Eye (tissue), 1 donor: ENCODE measurements at places on chromosomes 3 and 15.

DNA sequence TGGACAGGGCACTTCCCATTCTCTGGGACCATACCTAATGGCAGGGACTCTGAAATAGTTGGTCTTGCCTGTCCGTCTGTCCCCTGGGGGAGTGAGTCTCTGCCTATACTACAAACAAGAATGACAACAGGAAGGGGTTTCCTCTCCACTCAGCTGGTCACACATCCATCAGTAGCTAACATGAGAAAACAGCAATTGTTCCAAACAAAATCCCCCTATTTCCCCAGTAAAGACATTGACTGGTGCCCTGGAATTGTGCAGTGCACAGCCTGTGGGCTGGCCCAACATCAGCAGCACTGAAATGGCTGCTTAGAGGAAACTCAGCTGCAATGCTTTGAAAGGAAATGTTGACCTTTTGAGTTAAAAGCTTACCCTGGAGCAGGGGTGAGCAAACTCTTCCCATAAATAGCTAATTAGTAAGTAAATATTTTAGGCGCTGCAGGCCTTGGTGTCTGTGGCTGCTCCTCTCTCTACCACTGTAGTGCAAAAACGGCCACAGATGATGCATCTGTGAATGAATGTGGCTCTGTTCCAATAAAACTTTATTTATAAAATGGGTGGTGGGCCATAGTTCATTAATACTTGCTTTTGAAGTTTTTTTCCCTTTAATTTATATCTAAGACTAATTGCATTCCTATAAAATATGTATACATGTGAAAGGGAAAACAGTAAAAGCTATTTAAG, 174.3 kb downstream of the KLF13 start:
- no peak for DNase-seq

GRCh38 chr3:108605491-108605890, 16.0 kb downstream of the DZIP3 start:
- DNase-seq = no peak

- DNase-seq = no peak
Measured at GRCh38 chr3:127079211-127079610, 96.3 kb downstream of the PLXNA1 start.

DNA sequence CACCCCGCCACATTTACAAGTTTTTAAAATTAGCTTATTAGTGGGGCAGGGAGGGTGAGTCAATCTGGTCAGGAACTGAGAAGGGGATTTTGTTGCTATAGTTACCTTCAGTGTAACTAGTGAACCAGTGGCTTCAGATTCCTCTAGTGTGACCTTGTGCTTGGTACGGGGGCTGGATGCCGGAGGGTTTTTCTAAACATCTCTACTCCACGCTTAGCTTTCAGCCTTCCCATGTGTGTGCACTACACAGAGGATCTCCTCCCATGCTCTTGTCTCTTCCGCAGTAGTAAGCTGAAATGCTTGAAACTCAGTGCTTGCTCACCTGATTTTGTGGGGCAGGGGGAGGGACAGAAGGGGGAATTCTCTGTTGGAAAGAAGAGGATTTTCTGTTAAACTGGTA, 67.9 kb upstream of the AKAP13 start:
- DNase-seq = peak; percentile 52

GRCh38 chr15:31223478-31224350, 102.9 kb upstream of the KLF13 start:
- no peak for DNase-seq

GRCh38 chr3:144363856-144364255, 392.2 kb downstream of the DIPK2A start:
- DNase-seq = no peak

DNA sequence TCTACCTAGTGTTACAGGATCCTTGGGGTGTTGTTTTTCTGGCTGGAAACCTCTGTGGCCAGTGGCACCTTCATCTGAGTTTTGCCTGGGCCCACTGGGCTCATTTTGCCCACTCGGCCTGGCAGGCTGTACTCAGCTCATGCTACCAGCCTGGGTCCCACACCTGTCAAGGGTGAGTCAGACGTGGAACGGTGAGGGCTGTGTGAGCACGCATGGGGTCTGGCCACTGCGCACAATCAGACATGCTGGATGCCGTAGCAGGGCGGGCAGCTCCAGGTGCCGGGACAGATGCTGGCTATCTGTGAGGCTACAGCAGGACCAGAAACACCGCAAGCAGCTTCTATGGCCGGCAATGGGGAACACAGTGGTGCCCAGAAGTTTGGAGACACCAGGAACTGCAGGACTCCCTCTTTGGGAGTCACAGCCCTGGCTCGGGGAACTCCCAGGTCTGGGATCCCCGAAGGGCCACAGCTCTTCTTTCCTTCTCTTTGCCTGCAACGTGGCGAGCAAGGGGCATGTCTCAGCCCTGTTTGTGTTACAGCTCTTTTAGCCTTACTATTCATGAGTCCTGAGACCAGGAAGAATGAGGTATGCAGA, 35.9 kb upstream of the DNAJC13 start:
- DNase-seq = no peak

DNA sequence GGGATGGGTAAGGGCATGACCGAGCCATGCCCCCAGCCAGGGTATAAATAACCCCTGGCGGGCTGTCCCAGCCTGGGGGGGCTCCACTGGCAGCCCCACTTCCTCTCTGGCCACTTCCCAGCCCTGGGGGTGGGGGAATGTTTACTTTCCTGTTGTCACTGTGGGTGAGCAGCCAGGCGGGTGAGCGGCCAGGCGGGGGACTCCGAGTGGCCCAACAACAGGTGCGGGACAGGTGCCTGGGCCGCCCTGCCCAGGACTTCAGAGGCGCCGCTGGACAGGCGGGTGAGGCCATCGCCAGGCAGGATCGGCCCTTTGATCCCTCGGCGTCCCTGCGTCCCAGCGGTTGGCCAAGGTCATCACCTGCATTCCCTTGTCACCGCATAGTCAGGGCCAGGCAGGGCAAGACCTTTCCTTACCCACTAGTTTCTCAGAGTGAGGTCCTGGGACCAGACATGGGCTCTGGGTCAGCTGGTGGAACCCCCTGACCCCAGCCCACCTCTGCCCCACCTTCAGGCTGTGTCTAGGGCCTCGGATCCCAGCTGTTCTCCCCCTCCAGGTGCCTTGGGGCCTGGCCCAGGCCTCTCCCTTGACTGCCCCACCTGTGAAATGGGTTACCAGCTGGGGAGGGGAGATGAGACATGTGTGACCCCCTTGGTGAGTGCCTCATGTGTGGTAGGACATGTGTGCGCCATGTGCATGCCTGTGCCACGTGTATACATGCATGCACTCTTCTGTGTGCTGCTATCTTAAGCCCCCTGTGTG, 16.6 kb downstream of the SEMA3F start:
- no peak for DNase-seq

DNA sequence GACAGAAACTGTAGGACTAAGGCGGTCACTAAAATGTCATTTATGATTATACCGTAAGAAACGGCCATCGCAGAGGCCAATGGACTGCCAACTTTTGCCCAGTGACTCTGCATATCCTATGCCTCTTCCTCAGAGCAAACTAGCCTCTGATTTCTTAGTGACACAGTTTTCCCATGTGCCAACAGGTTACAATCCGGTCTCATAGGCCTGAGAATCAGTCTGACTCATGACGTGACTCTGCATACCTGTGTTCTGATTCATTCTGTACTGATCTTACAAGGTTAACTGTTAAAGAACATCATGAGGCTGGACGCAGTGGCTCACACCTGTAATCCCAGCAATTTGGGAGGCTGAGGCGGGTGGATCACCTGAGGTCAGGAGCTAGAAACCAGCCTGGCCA, 17.8 kb downstream of the RUBCN start:
- no peak for DNase-seq

DNA sequence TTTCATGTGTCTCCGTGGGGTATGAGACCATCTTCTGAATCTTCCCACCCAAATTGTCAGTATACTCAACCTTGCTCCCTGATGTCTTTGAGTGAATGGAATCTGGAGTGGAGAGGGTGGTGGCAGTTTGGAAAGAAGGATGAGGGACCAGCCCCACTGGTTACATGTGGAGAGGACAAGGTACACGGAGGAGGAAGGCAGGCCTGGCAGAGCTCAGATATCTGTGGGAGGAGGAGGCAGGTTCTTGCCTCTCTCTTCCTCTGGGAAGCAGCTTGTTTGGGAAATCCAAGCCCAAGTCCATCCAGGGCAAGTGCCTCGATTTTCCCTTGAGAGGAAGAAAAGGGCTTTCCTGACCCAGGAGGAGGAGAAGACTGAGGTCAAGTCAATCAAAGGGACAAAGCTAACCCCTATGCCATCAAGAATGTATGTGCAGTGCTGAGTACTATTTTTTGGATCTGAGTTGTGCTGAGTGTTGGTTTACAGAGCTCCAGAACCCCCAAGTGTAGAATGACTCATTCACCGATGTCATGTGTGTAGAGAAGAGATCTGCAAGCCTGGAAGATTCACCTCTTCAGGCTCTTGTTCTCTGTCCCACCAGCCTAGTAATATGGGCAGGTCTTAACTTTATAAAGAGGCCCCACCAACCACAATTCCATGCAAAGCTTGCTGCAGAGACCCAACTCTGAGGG, 19.8 kb upstream of the LOXL1 start:
- no peak for DNase-seq

DNA sequence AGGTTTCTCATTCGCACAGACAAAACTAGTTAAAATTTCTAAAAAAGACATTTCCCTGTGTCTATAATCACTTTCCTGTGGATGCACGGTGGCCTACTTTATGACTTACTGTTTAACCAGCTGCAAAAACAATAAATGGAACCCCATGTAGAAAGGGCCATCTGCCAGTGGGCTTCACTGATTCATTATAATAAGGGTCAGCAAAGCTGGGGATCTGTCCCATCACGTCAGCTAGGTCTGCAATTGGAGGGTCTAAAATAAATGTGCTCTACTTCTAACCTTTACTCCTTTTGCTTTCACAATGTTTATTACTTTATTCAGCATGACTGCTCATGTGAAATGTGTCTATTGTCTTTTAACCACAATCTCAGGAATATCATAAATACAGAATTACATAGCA, 43.1 kb upstream of the NMD3 start:
- peak; percentile 86 for DNase-seq

- DNase-seq = no peak
Measured at GRCh38 chr3:78143000-78143399, 1103.1 kb downstream of the ROBO2 start.

DNA sequence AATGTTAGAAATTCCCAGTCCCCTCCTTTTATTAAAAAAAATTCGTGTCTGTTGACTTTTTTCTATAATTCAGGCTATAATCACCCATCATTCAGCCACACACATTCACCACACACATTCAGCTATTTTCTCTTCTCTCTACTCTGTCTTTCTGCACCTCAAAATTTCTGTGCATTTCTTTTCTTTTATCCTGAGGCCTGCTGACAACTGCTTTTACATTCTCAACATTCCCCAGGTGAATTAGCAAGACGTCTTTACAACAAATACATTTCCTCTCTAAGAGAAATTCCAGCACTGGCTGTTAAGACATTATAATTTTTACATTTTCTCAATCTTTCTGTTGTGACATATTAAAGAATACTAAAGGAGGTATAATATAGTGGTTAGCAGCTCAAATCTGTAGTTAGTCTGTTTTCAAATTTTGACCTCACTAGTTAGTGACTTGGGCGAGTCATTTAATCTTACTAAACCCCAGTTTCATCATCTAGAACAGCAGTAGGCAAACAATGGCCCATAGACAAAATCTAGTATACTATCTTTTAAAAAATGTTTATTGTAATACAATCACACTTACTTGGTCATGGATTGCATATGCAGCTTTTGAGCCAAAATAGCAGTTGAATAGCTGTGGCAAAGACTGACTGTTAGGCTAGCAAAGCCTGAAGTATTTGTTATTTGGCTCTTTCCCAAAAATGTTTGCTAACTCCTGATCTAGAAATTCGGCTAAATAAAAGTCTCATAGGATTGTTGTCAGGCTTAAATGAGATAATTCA, 350.7 kb downstream of the NSUN3 start:
- DNase-seq = no peak

DNA sequence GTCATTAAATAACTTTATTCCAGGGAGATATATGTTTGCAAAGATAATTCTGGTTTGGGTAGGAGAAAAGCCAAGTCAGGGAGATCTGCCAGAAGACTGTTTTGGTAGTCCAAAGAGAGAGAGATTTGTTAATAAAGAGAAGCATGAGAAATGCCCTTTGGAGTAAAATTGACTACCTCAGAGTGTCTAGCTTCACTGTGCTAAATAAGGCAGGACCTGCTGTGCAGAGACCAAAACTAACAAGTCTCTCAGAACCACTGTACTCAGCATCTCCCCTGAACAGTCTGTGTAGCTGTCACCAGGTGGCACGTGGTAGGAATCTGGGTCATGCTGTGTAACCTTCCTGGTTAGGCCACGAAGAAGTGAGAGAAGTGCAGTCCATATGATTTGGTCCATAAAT, 31.6 kb upstream of the SLC35G2 start:
- DNase-seq = peak; percentile 32

DNA sequence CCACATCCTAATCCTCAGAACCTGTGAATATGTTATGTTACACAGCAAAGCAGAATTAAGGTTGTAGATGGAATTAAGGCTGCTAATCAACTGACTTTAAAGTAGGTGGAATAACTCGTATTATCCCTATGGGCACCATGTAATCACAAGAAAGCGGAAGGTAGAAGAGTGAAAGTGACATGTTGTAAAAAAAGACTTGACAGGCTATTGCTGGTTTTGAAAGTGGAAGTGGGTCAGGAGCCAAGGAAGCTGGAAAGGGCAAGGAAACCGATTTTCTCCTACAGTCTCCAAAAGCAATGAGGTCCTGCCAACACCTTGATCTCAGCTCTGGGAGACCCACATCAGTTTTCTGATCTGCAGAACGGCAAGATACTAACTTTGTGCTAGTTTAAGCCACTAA, 6.6 kb downstream of the TP63 start:
- no peak for DNase-seq

DNA sequence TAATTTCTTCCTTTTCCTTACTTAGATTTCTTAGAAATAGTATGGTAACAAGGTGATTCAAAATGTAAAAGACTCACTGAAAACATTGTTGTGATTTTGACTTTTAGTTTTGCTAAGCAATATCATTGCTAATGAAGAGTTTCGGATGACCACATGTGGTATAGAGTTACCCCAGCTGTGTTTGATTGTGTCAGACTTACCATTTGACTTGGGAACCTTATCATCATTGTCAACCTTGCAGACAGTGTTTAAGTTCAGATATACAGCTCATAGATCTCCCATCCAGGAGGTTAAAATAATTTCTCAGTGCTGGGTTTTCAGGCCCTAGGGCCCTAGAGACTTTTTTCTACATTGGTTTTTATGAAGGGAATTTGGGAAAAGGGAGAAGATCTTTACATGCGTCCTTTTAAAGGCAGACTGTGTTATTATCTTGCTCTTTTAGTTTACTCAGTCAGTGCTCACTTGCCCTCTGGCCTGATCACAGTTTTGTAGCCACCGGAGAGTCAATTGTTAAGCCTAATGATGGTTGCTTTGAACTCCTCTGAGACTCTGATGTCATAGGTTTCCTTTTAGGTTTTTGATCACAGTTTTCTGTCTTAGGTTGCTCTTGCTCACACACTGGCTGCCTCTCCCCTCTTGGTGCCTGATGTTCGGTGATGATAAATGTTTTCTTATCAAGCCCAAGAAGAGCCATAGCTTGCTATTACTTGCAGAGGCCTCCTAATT, 133.5 kb upstream of the ZPLD1 start:
- no peak for DNase-seq

- no peak for DNase-seq
Measured at GRCh38 chr15:77510066-77511057, 89.7 kb downstream of the HMG20A start.
